ENCODE measurements at places on chromosomes 3 and 15.

- no peak for DNase-seq
These were observed 122.9 kb upstream of the GOLIM4 start for GRCh38 chr3:168218600-168218999.

DNA sequence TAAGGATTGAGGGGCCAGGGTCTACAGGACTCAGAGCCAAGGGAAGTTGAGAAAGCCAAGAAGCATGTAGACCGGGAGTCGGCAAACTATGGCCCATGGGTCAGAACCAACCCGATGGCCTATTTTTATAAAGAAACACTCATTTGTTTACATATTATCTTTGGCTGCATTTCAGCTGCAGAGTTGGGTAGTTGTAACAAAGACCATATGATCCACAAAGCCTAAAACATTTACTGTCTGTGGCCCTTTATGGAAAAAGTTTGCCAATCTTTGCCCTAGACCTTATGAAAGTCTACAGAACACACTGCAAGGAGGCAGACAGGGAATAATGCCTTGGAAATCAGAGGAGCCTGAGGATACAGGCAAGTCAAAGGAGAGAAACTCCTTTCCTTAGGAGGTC is 63.2 kb upstream of the MNS1 start:
- DNase-seq, result no peak

DNA sequence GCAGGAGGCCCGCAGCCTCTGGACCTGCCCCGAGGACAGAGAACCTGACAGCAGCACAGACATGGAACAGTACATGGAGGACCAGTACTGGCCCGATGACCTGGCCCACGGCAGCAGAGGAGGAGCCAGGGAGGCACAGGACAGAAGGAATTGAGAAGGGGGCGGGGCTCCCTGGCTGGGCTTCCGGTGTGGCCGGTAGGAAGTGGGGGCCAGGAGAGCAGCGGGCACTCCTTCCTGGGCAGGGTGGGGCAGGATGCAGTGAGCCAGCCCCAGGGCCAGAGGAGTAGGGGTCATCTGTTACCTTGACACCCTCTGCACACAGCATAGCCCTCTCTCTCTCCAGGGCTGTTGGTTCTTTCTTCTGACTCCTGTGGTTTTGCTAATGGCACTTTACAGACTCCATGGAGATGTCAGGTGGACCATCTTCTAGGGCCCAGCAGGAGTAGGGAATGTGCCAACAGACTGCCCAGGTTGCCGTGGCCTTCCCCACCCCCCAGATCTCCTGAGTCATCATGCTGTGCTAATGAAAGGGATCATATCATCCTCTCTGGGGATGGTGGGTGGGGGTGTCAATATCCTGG is 8.6 kb upstream of the ISG20 start:
- DNase-seq, result peak; percentile 19

DNA sequence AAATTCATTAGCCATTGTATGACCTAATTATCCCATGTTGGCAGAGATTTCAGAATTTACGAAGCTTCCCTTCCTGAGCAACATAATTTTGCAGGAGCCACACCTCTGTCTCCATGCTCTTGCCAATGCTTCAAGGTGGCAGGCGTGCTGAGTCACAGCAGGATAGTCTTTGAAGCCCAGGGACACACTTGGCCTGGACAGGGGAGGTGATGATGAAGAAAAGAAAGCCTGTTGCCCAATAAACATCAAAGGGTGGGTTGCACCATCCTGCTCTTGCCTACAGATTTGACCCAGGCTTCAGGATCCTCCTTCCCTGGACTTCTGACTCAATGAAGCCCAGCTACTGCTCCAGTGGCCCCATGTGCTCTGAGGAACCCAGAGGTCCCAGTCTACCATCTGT is 117.1 kb downstream of the MINAR1 start:
- DNase-seq, result no peak

DNA sequence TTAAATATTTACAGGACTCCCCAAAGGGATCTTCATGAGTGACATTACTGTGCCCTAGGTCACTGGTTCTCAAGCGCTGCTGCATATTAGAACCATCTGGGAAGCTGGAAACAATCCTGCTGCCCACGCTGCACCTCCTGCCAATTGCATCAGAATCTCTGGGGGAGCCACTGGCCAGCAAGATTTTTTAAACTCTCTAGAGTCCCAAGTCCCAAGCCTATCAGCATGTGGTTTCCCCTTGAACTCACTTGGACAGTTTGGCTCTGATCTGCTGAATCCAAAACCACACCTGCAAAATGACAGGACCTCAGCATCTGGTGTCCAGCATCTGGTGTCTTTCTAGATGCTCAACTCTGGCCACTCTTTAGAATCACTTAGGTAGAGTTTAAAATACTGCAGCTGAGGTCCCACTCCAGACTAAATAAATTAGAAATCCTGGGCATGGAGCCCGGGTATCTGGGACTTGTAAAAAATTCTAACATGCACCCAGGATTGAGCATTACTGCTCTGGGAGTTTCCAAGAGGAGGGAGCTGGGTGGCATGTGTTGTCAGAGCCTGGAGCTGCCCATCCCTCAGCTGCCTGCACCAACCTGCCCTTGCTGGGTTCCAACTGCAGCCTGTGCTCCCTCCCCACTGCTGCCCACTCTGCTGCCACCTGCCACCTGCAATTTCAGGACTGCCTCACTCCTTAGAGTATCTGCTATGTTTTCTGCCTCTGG is 311.3 kb downstream of the SLC9A9 start:
- no peak for DNase-seq

DNA sequence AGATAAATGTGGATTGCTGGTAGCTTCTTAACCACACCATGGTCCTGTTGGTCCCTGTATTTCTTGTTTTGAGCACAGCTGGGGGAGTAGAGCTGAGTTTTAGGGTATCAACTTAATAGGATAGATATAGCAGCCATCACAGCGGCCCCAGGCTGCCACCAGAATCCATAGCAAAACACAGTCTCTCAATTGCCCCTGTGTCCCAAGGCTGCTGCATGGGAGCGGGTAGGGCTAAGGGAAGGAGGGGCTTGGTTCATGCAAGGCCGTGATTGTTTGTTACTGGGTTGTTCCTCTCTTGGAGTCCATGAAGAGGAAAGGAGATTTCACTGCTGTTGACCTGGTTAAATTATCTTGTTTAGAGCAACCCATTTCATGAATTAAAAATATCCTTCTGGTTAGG is 22.1 kb downstream of the ARNT2 start:
- no peak for DNase-seq

GRCh38 chr15:31782951-31783350 is 247.4 kb upstream of the CHRNA7 start:
- no peak for DNase-seq

- no peak for DNase-seq
These were observed 546.2 kb downstream of the FGF12 start for GRCh38 chr3:192181151-192181550.

GRCh38 chr15:84981054-84981710 is 474 bp upstream of the PDE8A start:
- peak; percentile 99 for DNase-seq

GRCh38 chr3:46370839-46371518 is at the start of gene CCR5:
TSS of gene CCR5 (plus strand) at chr3:46370946. CDS start at chr3:46372903, 1,957 bp downstream.
- DNase-seq, result no peak

DNA sequence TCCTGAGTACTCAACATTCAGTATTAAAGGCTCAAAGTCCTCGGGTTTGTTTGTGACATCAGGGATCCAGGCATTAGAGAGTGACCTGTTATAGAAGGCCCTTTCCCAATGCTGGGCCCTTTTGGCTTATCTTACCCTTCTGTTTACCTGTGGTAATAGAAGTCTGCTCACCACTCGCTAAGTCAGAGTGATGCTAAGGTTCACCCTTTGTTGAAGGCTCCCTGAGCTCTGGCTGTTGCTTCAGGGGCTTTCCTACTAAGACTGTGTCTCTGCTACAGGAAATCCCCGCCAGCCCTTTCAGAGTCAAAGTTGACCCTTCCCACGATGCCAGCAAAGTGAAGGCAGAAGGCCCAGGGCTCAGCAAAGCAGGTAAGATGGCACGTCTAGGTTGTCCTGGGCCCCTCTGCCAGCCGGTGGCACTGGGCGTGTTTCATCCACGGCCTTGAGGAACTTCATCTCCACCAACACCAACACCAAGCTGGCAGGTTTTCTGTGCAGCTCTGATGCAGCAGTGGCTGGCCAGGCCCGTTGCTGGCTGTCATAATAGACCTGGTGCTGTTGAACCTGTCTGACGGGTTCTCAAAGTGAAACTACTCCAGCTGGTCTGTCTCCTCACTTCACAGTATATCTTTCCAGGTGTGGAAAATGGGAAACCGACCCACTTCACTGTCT is 99.1 kb downstream of the DNASE1L3 start:
- no peak for DNase-seq

DNA sequence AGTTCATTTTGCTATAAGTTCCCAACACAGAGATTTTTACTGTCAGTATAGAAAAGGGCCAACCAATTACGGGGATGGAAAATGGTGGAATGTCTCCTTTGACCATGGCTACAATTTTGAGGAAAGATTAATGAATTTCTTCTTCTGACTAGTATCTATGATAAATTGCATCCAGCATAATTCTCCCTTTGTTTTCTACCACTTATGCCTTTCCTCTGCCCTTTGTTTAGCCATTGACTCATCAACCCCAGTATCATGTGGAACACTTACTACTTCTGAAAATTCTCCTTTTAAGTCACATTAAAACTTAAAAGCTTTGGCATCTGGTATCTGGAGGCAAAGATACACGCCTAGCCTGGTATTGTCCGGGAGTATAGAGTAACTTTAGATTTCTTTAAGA is 92.9 kb upstream of the CADPS start:
- DNase-seq, result no peak

DNA sequence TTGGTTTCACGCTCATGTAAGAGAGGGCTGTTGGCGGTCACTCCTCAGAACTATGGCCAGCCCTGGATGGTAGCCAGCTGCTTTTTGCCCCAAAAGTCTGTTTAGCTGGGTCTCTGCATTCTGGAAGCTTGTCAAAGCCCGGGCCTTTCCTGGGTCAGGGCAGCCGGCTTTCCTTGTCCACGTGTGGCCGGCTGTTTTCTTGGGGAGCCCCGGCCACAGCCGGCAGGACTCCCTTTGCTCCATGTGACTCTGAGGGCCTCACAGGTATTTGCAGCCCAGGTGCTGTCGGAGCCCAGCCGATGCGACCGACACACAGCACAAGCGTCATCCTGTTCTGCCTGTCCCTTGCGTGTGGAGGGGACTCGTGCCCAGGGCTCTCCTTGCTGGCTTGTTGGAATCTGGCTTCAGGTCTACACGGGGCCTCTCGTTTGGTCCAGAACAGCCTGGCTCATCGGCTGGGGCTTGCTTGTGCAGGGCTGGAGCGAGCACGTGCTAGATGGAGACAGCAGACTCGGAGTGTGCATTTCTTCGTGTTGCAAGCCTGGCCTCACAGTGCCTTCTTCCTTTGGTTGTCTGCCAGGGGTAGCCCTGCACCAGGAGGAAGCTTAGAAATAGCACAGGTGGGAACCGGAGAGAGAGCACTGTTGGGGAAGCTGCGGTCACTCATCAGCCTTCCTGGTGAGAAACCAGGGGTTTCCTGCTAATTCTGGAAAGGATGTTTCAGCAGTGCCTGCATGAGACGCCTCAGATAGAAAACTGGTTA is 51.5 kb downstream of the PGPEP1L start:
- DNase-seq, result no peak

- no peak for DNase-seq
These were observed 680.6 kb upstream of the NECTIN3 start for GRCh38 chr3:110391042-110391441.

- DNase-seq, result no peak
These were observed 66.4 kb upstream of the CCNL1 start for GRCh38 chr3:157226173-157226847.

GRCh38 chr3:106877627-106878026 is 499.6 kb upstream of the CCDC54 start:
- no peak for DNase-seq

- DNase-seq, result no peak
These were observed 32.4 kb upstream of the PIK3R4 start for GRCh38 chr3:130779031-130779430.

GRCh38 chr15:76282465-76282864 is 28.8 kb downstream of the ETFA start:
- DNase-seq, result no peak

- no peak for DNase-seq
These were observed 771.4 kb downstream of the TUSC7 start for GRCh38 chr3:117480972-117481371.

DNA sequence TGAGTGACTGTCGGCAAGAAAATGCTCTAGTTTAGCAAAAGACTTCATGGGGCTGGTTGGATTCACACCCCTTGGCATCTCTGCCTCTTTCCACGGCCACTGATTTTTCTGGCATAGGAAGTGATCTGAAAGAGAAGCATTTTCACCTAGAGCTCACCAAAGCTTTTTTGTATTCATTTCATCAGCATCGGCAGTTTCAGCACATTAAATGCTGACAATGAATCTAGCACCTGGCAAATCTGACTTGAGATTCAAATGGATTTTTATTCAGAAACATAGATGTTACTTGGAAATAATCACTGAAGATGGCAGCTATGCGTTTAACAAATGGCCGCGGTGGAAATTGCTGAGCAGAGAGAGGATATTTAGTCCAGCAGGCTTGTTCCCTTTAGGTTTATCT is 155.9 kb downstream of the MEIS2 start:
- DNase-seq, result no peak

DNA sequence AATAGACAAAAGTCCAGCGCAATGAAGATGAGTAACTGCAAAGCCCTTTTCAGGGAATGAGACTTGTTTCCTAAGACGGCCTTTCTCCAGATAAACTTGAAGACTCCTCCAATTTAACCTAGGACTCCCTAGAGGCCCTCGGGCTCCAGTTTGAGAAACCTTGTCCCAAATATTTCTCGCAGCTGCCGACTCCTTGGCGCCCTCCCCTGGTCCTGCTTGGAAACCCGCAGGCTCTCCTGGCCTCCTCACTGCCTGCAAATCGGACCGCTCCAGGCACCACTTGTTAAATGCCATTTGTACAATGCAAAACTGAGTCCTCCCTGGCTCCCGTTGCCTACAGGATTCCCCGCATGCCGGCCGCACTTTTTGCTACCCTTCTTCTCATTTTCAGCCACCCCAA is 36.8 kb downstream of the MUC4 start:
- DNase-seq, result peak; percentile 86

GRCh38 chr3:71425491-71426071 is 157.9 kb downstream of the FOXP1 start:
- DNase-seq, result no peak

GRCh38 chr3:31254483-31254882 is 278.2 kb upstream of the STT3B start:
- DNase-seq, result no peak

DNA sequence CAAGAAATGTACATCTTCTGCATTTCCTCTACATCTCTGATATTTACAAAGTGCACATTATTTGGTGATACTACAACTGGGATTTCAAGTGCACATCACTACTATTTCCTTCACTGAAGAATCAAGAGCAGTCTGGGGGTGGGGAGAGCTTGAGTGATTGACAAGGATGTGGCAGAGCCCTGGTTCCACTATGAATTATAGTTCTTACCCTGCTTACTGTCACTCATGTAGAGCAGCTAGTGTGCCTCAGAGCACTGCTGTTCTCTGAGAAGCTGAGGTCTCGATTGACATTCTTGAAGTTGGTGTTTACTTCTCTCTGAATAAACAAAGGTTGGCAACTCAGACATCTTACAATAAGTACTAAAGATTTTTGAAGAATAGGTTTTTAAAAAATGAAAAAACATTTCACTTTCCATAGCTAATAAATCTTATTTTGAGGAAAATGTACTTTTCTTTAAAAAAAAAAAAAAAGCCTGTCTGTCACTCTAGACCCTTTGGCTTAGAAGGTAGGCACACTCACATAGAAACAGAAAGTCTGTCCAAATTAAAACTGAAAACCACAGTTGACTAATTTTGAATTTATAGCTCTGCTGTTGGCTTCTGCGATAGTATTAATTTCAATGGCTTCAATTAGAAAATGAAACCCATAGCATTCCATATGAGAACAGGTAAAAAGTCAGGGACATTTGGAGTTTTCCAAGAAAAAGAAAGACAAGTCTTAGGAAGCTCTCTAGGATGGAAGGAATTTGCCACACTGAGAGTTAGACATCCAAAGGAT is 5.6 kb downstream of the GREM1 start:
- DNase-seq, result no peak

All from D341Med (cell line).